ENCODE measurements at places on chromosomes 7 and 10.

GRCh38 chr10:78703593-78703992 is 365.2 kb upstream of the ZMIZ1 start:
- no peak for DNase-seq

DNA sequence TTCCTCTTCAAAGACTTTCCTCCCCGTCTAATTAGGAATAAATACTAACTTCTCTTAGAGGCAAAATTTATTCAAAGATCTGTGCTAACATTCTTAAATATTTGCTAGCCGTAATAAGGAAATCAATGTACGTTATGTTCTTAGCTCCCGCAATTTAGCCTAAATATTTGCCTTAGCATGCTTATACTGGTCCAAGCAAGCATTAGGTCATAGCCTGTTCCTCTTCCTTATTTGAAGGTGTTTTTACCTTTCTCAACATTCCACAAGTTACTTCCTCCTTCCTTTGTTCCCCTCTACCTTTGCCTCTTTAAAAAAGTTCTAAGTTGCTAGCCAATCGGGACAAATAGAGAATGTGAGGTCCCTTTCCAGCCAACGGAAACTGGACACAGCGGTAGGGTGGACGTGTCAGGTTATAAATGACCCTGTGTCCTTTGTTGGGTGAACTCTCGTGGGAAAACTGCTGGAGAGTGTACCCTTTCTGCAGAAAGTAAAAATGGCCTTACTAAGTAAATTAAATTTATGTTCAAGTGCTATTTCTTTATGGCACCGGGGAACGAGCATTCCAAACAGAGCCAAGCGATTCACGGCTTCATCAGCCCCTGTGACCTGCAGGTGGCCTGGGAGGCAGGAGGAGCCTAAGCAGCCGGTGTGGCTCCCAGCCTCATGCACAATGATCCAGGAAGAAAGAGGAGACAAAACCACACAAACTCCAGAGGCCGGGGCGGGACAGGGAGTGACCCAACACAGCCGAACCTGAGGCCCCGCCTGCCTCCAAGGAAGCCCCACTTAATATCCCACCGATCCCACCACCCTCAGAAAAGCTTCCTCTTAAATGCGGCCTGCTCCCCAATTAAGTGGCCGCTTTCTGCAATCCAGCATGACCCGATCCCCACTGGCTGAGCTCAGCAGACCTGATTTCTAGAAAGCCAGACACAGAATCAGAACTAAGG is 67.0 kb downstream of the ZRANB1 start:
- no peak for DNase-seq

- DNase-seq: no peak
These were observed 63.4 kb upstream of the SYPL1 start for GRCh38 chr7:106175507-106175906.

DNA sequence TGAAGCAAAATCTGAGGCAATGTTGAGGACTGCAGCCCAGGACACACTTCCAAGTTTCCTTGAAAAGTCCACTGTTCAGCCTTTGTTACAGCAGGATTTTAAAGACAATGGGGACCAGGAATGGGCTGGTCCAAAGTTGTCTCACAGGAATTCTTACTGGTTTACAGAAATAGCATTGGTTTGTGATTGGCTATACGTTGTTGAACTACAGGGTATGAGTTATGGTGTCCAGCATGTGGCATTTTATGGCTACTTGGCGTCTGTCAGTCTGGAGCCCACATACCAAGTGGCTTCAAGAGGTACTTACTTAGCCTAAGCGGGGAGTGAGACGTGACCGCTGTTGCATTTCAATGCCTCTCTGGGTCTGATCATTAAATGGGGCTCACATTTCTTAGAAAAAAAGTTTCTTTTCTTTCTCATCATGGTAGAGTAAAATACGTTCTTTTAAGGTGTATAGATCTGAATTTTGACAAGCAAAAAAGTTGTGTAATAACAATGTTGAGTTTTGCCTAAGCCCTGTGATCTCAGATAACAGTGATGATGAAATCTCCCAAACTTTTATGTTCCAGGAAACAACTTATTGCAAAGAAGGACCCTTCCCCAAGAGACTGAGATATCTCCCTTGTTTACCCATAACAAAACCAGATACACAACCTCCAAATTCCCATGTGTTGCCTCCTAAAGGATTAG is 100.0 kb upstream of the TRIM24 start:
- no peak for DNase-seq
